ENCODE measurements at places on chromosomes 5 and 9.

DNA sequence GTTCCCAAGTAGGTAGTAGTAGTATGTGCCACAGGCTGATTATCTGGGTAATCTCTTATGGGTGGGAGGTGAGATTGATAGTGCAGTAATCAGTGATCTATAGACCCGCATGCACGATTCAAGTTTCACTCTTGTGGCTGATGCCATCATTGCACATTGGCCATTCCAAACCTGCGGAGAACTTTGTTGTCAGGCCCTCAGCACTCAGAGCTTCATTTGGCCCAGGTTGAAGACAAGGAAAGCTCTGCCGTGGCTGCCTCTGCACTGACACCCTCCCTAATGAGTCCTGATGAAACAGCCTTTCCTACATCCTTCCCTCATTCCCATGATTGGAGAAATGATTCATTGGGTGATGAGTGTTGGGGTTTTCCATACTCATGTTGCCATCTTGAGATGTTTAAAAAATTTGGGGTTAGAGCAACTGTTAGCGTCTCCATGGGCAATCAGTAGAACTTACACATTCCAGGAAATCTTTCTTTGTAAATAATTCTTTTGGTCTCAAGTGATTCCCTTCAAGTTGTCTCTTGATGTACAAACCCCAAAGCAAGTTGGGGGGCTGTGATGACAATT, 22.9 kb downstream of the PROP1 start:
- DNase-seq = no peak

DNA sequence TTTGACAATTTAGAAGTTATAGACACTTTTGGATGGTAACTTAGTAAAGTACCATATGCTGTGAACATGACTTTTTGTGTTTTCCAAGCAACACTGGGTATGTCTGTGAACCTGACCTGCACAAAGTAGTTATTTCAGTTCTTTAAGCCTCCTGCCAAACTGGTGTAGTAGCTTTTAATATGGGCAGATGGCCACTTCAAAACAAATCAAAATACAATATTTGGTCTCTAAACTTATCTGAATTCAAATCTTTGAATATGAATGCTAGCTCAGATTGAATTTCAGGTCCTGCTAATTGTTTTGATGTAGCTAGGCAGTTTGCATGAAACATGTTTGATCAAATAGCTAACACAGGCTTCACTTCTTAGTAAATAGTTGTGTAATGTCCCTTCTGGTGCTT, 1176.7 kb upstream of the CDH9 start:
- no peak for DNase-seq

- no peak for DNase-seq
Observed at GRCh38 chr9:79885093-79885857, 313.5 kb downstream of the TLE4 start.

DNA sequence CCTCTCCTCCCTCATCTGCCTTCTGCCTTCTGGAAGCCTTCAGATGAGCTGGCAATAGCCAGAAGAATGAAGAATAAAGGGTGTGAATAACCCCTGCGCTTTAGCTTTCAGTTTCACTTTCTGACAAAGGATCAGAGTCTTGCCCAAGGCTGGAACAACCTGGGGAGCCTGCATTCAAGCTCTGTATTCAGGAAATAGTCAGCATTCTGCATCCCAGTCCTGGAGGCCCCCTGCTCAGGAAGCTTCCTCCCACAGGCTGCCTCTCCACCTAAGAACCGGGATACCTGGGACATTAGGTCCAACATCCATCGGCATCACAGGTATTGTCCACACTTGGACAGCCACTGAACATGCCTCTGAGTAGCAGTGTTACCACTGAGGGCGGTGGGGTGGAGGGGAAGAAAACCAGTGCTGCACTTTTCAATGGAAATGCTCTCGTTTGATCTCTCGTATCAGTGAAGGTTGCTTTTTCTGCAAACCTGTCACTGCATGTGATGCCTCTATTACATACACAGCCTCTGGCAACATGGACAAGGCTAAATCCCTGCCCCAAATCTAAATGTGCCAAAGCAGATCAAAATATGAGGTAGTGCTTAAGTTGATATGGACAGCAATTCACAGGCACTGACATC, 39.8 kb upstream of the ACO1 start:
- no peak for DNase-seq

- no peak for DNase-seq
Observed at GRCh38 chr5:137453483-137454080, 45.5 kb downstream of the SPOCK1 start.

DNA sequence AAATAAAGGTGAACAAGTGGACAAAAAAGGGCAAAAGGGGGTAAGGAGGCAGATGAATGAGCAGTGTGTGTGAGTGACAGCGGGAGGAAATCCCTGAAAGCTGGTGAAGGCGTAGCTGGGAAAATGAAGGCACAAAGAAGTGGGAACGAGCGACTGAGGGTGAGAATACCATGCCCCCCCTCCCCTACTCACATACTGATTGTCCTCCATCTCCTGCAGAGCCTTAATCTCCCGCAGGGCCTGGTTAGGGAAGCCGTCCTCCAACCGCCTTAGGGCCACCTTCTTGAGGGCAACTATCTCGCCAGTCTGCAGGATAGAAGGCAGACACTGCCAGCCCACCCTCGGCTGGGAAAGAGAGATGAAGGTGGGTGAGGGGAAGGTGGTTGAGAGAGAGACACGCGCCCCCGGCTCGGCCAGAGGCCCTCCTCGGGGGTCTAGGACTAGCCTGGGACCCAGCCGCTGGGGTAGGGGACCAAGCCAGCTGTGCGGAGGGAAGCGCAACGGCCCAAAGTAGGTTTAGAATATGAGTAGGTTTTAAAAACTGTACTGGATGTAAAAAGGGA, 522 bp downstream of the CDK20 start:
- no peak for DNase-seq

DNA sequence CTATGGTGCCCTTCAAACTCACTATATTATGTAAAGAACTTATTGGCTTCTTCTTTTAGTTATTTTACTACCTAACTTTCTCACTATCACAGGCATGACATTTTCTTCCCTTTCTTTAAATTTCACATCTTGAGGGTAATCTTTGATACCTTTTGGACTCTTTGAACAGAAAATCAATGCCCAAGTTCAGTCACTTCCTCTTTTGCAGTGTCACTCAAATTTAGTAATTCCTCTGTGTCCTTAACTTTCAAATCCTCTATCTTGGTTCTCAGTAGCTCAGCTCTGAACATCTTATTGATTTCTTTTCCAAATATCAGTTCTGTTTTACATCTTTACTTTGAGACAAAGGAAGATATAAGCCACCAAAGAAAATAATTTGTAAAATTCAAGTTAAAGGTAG, 25.5 kb downstream of the CNTLN start:
- DNase-seq = no peak

DNA sequence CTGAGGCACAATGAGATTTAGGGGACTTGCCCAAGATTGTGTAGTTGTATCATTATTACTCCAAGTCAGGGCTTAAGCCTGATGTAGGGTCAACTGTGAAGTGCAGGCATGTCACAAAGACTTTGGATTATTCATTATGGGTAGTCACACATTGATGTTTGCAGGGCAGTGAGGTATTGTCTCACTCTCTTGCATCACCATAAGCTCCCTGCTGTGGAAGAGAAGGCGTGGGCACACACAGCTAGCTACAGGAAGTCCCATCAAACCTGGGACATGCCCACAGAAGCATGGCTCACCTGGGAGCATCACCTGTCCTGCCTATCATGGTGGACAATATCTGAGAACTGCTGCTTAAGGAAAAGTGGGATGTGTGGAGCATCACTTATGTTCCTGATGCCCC, 42.1 kb downstream of the TMOD1 start:
- DNase-seq = no peak

GRCh38 chr9:16579872-16580432, 290.5 kb downstream of the BNC2 start:
- no peak for DNase-seq
